ENCODE measurements at places on chromosomes 3 and 15.

- no peak for DNase-seq
Measured at GRCh38 chr3:123739754-123740153, 144.4 kb downstream of the MYLK start.

DNA sequence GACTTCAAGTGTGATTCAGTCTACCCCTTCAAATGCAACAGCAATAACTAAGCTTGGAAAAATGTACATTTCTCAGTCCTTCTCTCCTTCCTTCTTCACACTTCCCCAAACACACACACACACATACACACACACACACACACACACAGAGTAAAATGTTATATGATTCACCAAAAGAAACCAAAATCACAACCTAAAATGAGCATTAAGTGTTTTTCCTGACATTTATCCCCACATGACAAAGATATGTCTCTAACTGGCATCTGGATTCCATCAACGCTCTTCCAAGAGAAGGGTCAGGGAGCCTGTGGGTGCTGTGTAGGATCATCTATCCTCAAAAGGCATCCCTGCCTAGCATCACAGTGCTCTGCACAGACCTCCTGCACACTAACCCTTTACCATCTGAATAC is 21.0 kb downstream of the PDZRN3 start:
- DNase-seq, result no peak

- DNase-seq, result no peak
Measured at GRCh38 chr15:58070801-58071418, 5.4 kb upstream of the ALDH1A2 start.

GRCh38 chr3:42151596-42152168 is 60.5 kb downstream of the TRAK1 start:
- DNase-seq, result no peak

DNA sequence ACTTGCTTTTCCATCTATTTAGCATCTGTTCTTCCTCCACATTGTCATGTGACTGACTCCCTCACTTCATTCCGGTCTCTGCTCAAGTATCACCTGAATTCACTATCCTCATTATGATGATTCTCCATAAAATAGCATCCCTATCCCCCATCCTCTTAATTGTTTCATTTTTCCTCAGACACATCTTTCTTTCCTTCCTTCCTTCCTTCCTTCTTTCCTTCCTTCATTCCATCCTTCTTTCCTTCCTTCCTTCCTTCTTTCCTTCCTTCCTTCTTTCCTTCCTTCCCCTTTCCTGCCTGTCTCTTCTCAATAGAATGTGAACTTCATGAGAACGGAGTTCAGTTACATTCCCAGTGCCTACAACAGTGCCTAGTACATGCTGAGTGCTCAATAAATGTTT is 32.6 kb upstream of the MTHFS start:
- DNase-seq, result no peak

- DNase-seq, result no peak
Measured at GRCh38 chr3:71997066-71997653, 212.2 kb upstream of the PROK2 start.

DNA sequence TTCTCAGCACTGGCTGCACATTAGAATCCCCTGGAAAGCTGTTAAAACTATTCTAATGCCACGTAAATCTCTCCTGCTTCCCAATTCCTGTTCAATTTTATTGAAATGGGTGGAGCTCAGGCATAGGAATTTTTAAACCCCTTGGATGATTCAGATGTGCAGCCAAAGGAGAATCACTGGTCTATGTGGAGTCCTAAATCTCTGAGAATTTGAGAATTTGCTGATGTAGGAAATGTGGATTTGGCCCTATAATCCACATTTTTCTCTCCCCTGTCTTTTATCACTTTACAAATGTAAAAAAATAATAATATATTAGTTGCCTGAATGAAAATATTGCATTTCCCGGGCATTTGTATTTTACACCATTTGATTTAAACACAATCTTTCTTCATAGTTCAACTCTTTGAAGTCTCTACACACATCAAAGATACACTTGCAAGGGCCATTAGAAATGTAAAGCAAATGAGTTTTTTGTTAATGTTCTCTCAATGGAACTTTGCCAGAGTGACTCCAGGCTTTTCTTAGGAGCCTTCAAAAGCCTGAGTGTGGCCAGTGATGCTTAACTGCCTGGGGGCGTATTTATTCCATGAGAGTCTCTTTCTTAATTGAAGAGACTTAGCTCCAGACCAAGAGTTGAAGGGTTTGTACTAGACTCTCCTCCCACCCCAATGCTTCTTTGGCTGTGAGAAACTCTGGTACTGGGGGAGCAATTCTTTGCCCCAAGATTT is 48.8 kb upstream of the PTX3 start:
- DNase-seq, result no peak

GRCh38 chr15:92377083-92377789 is 16.4 kb upstream of the ST8SIA2 start:
- DNase-seq, result no peak

- no peak for DNase-seq
Measured at GRCh38 chr15:57375827-57376695, at the start of gene CGNL1. Gene CGNL1, plus strand, starts transcription at chr15:57376505. Its CDS starts 61,495 bp downstream, at chr15:57438000.

GRCh38 chr3:121719423-121719822 is 30.1 kb downstream of the GOLGB1 start:
- no peak for DNase-seq

DNA sequence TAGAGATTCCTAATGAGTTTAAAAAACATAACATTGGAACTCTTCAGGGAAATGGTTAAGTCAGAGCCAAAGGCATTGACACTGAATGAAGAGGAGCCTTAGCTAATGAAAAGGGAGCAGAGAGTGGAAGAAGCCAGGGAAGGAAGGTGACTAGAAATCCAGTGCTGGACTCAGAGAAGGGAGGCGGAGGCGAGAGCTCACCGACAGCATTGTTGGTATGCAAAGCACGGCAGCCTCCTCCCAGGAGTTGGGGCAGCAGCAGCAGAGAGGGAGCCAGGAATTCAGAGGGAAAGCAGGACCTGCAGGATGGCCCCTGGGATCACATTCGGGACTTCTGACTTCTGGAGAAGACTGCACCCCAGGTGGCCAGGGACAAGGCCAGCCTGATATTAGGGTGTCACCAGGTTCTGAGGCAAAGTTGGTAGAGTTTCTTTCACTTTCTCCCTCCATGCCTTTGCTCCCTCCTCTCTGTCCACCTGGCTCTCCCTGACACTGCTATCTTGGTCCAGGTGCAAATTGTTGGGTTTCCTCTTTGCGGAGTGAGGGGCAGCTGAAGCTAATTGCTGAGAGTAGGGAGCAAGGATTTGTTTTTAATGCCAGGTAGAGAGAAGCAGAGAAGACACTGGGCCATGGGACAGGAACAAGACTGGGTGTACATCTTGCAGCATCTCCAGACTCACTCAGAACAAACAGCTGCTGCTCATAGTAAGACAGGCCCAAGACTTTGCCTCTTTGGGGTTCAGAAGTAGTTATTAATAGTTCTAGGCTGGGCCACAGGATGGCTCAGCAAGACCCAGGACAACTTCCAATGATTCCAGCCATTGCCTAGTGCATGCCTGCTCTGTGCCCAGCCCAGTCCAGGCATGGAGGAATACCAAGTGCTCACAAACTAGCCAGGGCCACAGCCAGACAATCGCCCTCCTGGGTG is 157.9 kb downstream of the TLE3 start:
- no peak for DNase-seq

DNA sequence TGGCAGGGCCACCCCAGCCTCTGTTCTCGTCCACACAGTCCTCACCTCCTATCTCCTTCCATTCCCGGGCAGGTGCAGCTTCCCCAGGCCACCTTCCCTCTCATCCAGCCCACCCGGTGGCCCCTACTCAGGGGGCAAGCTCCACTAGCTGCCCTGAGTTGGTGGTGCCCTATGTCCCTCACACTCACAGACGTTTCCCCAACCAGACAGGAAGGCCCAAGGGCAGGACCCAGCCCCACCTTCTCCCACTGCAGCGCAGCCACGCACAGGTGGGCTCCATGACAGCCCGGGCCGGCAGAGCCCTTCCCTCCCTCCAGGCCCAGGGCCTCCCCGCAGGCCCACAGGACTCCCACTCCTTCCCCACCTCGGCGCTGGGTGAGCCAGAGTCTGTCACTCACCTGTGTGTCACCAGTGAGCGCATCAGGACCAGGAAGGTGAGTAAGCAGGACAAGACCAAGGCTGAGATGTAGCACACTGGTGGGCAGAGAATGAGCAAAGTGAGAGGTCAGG is 11.1 kb downstream of the ISLR start:
- no peak for DNase-seq

DNA sequence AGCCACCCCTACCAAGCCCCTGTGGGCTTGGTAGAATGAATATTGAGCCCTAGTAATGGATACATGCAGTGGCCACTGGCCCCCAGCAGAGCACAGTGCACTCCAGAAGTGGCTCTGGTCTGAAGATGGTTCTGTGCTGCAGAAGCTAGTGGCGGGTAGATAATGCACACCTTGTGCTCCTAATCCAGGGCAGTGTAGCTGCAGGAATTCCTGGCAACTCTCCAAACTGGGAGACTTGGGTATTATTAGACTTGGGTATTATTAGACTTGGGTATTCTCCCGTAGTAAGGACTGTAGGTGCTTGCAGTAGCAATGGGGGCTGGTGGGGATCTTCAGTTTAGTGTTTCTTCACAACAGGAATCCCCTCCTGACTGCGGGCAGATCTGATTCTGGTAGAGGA is 34.7 kb downstream of the NUSAP1 start:
- no peak for DNase-seq

- DNase-seq, result no peak
Measured at GRCh38 chr3:144865948-144866347, 894.3 kb downstream of the DIPK2A start.

DNA sequence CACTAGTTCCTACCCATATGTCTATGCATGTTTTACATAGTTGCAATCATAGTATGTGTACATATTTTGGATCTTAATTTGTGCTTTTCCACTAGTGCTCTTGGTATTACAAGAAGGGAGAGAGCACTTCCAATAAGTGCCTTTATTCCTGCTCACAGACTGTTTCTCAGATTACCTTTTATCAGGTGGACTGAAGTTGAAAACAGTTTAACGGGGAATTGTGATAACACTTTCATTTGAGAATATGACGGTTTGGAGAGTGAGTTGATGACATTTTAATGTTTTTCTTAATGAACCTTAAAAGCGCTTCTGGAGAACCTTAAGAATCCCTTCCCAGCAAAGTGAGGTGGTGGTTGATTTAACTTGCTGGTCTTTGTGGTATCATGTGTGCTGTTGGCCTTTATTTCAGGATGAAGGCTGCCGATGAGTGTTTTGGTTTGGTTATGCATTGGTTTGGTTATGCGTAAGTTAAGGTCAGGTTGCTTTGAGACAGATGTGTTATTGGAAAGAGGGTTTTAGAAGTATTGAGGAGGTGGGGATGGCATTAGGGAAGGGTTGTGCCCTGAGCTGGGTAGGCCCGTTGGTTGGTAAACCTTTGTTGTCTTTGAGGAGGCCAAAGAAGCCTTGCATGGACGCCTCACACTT is 2.8 kb downstream of the EDEM1 start:
- DNase-seq, result no peak

- no peak for DNase-seq
Measured at GRCh38 chr15:52042051-52042851, 23.2 kb downstream of the MAPK6 start.

DNA sequence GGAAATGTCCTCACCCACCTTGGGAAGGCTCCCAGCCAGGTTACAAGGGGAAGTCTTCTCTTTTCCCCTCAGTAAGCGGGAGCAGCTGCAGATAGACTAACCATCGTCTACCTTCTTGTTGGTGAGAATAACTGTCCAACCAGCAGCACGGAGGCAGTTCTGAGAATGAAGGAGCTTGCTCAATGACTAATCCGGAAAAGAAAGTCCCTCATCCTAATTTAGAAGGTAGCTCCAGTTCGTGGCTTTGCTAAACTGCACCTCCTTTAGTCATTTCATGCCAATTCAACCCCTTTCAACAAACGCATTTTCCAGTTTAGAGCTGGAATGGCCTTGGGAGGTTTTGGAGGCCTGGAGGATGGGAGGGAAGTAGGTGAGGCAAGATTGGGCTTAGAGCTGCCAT is 527.4 kb upstream of the PROK2 start:
- DNase-seq, result no peak

DNA sequence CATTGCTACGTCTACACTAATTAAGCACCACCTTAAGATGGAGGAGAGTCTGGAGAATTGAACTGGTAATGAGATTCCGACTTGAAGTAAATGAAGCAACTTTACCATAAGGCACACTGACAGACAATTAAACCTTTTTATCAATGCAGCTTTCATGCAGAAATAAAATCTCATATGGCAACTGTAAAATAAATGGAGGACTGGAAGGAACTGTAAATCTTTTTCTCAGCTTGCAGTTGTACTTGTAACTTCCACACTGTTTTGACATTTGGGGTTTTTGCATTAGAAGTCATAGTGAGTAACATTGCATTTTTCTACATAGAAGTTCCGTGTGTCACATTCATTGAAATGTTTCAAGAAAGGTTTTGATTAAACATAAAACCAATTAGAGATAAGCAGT is 705.3 kb downstream of the NLGN1 start:
- no peak for DNase-seq

DNA sequence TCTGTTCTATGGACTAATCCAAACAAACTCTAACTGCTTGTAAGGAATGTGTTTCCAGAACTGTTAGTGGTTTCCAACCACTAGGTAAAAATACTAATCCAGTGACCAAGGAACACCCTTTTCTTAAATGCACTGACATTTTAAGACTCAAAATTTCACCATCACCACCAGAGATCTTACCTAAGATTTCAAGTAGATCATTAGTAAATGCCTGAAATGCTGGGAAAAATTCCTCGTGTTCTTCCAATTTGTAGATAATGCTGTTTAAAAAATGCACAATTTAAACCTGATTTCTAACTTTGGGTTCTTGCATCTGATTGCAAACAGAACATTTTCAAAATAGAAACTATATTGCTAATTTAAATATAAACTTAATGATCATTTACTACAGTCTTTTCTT is 63.4 kb downstream of the ESYT3 start:
- no peak for DNase-seq

DNA sequence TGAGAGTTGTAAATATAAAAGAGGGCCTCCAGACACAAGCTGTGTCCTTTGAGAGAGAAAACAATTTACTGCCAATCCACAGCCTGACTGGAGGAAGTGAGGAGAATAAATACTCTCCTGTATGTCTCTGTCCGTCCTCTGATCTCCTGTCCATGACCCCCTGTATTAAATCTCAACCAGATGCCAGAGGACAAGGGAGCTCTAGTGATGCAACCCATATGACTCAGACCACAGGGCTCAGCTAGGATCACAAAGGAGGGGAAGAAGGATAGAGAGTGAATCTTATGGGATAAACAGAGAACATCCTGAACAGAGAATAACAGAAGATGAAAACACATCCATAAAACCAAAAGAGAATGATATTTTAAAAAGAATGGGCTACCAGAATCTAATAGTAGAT is 482.6 kb downstream of the PLOD2 start:
- no peak for DNase-seq

Data from GM19239 (cell line).